Activated T-helper 1 cell treated with anti-CD3 and anti-CD28 coated beads, Interleukin-12 subunit alpha, Interleukin-12 subunit beta, Interleukin-2, Interleukin-4 antibody, amounts not matched to agents 30 ng/mL and 10 ng/mL and 1 ng/mL, durations not matched to agents 14 hours and 24 hours and 36 hours (primary cell): ENCODE measurements at places on chromosomes 7 and 10.

- H3K27me3 ChIP-seq = peaks cover 6% of the 10 kb centered on the region
- peaks cover 62% of the 10 kb centered on the region for H3K4me1 ChIP-seq
- no peak for DNase-seq
- H3K27ac ChIP-seq = no peak overlapping the region
- no peak overlapping the region for H3K4me3 ChIP-seq
- H3K36me3 ChIP-seq = no peaks in the 10 kb centered on the region
These were observed 88.4 kb downstream of the SH3PXD2A start for GRCh38 chr10:103766751-103767505.

GRCh38 chr7:88490874-88491273 lies 184.2 kb upstream of the STEAP4 start:
- no peaks in the 10 kb centered on the region for H3K4me1 ChIP-seq
- no peaks in the 10 kb centered on the region for H3K36me3 ChIP-seq
- no peak overlapping the region for H3K4me3 ChIP-seq
- no peak overlapping the region for H3K27ac ChIP-seq

DNA sequence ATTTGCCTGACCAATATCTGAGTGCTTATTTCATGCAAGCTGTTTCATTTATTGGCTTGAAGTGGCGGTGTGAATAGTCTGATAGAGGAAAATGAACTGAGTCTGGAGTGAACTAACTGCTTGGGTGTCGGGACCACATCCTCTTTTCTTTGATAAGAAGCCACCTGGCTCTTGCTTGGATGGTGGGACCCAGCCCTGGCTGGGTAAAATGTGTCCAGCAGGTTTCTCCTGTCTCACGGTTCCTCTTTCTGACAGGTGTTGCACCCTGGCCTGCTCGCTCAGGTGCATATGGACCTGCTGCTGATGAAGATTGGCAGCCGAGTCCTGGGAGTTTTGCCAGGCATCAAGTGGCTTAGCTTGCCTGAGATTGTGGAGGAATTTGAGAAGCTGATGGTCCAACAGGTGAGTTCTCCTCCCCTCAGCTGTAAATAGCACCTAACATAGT lies 1.6 kb downstream of the ADCK2 start:
- H3K4me1 ChIP-seq = peaks cover 27% of the 10 kb centered on the region
- H3K36me3 ChIP-seq = peaks cover 15% of the 10 kb centered on the region
- H3K4me3 ChIP-seq = peak overlapping the region; percentile 88
- no peak overlapping the region for H3K27ac ChIP-seq
- H3K27me3 ChIP-seq = no peaks in the 10 kb centered on the region

- H3K4me3 ChIP-seq = no peak overlapping the region
- no peak overlapping the region for H3K27ac ChIP-seq
- peaks cover 5% of the 10 kb centered on the region for H3K27me3 ChIP-seq
These were observed 11.7 kb upstream of the LFNG start for GRCh38 chr7:2507917-2508306.
